AML-193 (cell line): ENCODE measurements at places on chromosomes 12 and 14.

DNA sequence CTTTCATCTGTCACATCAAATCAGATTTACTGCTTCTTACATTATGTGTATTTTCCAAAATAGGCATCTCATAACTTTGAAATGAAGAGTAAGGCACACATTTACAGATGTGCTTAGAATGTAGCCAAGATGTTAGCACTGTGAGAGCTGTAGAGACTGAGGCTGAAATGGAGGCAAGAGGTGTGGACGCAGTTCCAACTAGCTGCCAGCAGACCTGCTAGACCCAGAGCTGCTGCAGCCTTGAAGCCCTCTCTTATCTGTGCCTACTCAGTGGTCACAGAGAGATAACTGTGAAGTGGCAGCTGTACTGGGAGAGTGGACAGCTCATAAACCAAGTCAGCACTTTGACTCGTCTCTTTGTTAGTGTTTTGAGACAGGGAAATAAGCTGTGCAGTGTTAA, 470.9 kb downstream of the CCER1 start:
- no peak for DNase-seq

GRCh38 chr12:122851820-122852219, 16.6 kb downstream of the HIP1R start:
- DNase-seq: no peak

DNA sequence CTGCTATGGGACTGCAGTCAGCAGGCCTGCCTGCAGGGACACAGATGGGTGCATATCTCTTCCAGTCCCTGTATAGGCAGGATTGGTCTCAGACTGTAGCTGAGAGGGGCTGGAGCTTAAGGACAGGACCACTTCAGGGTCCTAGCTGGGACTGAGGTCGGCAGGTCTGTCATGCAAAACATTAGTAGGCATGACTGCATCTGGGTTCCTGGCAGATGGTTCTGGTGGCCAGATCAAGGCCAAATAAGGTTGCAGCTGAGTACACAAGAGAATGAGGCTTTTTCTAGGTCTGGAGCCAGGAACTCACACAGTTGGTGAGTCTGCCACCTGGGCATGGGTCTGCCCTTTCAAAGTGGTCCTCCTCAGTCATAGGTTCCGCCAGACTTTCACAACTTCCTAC, 155.8 kb downstream of the TPH2 start:
- no peak for DNase-seq

GRCh38 chr12:62517887-62518286, 51.3 kb downstream of the MON2 start:
- no peak for DNase-seq

GRCh38 chr12:118288174-118288573, 84.5 kb downstream of the TAOK3 start:
- DNase-seq: no peak

GRCh38 chr12:111014547-111014946, 94.2 kb upstream of the MYL2 start:
- DNase-seq: no peak

DNA sequence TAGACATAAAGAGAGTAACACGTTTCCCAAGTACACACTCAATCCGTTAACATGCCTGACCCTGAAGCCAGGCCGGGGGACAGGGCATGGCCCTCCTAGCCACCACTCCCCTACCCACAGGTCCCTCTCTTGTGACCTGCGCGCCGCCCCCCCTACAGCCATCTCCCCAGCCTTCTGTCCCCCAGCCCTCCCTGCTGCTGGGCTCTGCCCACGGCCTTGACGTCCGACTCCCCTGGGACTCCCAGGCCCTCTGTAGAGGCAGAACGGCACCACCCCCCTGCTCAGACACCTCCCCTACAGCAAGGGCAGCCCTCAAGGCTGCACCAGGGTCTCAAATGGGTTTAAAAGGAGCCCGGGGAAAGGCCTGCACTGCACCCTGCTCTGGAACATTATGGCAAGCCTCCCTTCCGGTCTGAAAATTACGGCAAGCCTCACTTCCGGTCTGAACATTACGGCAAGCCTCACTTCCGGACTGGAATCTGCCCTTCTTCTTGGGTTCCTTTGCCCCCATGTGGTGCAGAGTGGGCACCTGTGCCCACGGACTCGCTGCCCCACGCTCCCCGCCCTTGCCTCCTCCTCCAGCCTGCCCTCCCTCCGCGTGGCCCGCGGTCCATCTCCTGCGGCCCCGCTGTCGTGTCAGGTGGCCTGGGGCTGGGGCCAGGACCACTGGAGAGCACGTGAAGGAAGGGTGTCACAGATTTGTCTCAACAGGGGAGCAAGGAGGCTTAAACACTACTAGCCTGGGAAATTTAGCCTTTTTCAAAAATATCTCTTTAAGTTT, 77.6 kb downstream of the MOK start:
- no peak for DNase-seq

GRCh38 chr12:106179086-106179485, 40.3 kb upstream of the NUAK1 start:
- no peak for DNase-seq

GRCh38 chr14:19743256-19743655, at the start of gene OR4Q3:
Gene OR4Q3 (plus strand): TSS chr14:19743571.
- DNase-seq: no peak

GRCh38 chr14:27078191-27078590, 480.4 kb upstream of the NOVA1 start:
- no peak for DNase-seq

DNA sequence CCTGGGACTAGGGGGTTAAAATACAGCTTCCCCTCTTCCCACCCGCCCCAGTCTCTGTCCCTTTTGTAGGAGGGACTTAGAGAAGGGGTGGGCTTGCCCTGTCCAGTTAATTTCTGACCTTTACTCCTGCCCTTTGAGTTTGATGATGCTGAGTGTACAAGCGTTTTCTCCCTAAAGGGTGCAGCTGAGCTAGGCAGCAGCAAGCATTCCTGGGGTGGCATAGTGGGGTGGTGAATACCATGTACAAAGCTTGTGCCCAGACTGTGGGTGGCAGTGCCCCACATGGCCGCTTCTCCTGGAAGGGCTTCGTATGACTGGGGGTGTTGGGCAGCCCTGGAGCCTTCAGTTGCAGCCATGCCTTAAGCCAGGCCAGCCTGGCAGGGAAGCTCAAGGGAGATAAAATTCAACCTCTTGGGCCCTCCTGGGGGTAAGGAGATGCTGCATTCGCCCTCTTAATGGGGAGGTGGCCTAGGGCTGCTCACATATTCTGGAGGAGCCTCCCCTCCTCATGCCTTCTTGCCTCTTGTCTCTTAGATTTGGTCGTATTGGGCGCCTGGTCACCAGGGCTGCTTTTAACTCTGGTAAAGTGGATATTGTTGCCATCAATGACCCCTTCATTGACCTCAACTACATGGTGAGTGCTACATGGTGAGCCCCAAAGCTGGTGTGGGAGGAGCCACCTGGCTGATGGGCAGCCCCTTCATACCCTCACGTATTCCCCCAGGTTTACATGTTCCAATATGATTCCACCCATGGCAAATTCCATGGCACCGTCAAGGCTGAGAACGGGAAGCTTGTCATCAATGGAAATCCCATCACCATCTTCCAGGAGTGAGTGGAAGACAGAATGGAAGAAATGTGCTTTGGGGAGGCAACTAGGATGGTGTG, 1.9 kb downstream of the GAPDH start:
- DNase-seq: no peak

DNA sequence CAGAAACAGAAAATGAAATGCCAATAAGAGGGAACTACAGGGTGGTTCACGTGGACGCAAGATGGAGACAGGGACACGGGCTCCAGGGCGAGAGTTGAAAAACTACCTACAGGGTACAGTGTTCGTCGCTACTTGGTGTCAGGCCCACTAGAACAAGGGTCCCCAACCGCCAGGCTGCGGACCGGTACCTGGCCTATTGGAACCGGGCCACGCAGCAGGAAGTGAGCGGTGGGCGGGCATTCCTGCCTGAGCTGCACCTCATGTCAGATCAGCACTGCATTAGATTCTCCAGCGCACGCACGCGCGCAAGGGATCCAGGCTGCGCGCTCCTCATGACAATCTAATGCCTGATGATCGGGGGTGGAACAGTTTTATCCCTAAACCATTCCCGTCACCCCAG, 14.8 kb downstream of the INF2 start:
- no peak for DNase-seq

- no peak for DNase-seq
These were observed 194.8 kb downstream of the CACNA1C start for GRCh38 chr12:2247596-2247995.

DNA sequence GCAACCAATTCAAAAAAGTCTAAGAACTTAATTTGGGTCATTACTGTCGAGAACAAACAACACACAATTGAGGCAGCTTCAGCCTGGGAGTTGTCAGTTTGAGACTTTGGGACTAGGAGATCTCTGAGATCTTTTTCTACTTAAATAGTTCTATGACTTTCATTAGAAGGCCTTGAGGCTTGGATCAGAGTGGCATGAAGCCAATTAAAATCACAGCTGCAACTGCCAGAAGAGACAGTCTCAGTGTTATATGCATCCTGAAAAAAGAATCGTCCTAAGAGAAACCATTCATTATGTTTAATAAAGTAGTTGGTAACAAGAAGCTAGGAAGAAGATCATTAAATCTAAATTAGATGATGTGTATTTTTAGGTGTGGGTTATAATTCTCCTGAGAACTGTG, 170.8 kb upstream of the RASSF8 start:
- DNase-seq: no peak
